ENCODE measurements at places on chromosomes 1 and 21.

- no peak for DNase-seq
Observed at GRCh38 chr1:93990010-93990409, 80.8 kb upstream of the GCLM start.

GRCh38 chr1:41882486-41882885 lies 36.2 kb downstream of the HIVEP3 start:
- no peak for DNase-seq

GRCh38 chr1:6260433-6260934 lies 414 bp downstream of the GPR153 start:
- peak; percentile 30 for DNase-seq

DNA sequence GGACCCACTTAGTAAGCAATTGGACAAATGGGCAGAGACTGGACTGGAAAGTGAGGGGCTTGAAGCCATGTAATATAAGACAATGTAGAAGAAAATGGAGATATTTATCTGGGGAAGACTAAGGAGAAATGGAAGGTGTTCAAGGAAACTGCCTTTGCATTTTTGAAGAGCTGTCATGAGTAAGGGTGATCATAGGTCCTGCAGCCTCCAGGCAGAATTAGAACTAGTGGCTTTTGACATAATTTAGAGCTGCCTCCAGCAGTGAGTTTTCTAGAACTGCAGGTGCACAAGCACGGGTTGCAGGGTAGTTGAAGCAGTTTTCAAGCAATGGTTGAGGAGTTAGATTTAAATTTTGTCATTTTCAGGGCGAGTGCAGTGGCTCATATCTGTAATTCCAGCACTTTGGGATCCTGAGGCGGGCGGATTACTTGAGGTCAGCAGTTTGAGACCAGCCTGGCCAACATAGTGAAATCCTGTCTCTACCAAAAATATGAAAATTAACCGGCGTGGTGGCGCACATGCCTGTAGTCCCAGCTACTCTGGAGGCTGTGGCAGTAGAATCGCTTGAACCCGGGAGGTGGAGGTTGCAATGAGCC lies 3.7 kb upstream of the CDC14A start:
- DNase-seq, result peak; percentile 44

- peak; percentile 57 for DNase-seq
Observed at GRCh38 chr1:151372058-151372934, at the start of gene SELENBP1. Gene SELENBP1 (minus strand): TSS chr1:151372705. CDS start chr1:151372641, 64 bp downstream.

- peak; percentile 10 for DNase-seq
Observed at GRCh38 chr1:116382857-116383483, 9.9 kb downstream of the ATP1A1 start.

DNA sequence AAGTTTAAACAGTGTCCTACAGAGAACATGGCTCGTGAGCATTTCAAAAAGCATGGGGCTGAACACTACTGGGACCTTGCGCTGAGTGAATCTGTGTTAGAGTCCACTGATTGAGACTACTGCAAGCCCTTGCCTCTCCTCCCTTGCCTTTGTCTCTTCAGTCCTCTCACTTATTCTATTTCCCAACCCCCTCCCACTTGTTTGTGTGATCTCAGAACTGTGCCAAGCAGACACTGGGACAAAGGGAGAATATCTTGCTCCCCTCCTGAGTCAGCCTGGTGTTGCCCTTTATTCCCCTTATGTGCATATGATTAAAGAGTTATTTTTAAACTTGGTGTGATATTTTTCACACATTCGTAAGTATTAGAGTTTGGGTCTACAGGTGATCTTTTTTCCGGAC lies 11.1 kb upstream of the RPRD2 start:
- DNase-seq, result no peak

- DNase-seq, result no peak
Observed at GRCh38 chr1:47340227-47340626, 6.6 kb downstream of the CMPK1 start.

GRCh38 chr1:188941986-188942385 lies 1535.7 kb downstream of the BRINP3 start:
- DNase-seq, result no peak

DNA sequence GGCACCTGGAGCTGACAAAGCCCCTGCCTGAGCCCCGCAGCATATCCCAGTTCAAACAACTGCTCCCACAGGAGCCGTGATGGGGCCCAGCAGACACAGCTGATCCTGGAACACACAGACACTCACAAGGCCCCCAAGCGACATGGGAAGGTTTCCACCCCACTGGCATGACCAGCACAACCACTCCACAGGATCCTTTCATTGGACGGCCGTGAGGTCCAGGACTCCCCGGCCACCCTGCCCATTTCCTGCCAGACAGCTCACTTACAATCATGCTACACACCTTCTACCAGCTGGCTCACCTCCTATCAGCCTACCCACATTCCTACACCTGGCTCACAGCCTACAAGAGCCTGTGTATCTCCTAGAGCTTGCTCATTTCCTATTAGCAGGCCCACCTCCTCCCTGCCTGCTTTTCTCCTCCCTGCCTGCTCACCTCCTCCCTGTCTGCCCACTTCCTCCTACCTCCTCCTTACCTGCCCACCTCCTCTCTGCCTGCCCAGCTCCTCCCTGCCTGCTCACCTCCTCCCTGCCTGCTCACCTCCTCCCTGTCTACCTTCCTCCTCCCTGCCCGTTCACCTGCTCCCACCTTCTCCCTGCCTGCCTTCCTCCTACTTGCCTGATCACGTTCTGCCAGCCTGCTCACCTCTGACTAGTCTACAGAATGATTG lies 73.9 kb downstream of the MATN1 start:
- DNase-seq, result no peak

GRCh38 chr1:40362699-40363098 lies 10.8 kb upstream of the SMAP2 start:
- no peak for DNase-seq

DNA sequence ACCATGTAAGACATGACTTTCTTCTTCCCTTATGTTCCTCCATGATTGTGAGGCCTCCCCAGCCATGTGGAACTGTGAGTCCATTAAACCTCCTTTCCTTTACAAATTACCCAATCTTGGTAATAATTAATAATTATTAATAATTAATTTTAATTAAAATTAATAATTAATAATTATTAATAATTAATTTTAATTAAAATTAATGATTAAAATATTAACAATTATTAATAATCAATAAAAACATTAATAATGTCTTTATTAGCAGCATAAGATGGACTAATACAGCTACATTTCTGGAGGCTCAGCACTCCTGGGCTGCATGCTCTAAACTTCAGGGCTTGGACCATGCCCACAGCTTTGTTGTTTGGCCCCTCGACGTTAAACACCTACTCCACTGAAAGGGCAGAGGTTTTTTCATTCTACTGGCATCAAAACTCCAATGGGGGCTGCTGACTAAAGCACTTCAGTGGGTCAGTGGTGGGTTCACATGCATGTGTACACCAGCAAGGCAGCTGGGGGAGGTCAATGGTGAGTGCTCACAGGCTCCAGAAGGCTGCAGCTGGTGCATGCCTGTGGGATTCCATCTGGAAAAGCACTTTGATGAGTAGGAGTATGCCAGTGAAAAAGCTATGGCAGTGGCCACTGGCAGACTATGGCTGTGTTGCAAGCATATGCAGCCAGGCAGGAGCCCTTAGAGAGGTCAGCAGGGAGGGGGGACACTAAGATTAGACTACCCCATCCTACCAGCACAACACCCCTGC lies 561.3 kb downstream of the NCAM2 start:
- DNase-seq, result no peak

- DNase-seq, result no peak
Observed at GRCh38 chr1:218837051-218837450, 336.6 kb upstream of the LYPLAL1 start.

GRCh38 chr1:232894436-232894835 lies 56.0 kb upstream of the NTPCR start:
- no peak for DNase-seq

- DNase-seq, result no peak
Observed at GRCh38 chr1:1421907-1422464, 910 bp upstream of the ANKRD65 start.

DNA sequence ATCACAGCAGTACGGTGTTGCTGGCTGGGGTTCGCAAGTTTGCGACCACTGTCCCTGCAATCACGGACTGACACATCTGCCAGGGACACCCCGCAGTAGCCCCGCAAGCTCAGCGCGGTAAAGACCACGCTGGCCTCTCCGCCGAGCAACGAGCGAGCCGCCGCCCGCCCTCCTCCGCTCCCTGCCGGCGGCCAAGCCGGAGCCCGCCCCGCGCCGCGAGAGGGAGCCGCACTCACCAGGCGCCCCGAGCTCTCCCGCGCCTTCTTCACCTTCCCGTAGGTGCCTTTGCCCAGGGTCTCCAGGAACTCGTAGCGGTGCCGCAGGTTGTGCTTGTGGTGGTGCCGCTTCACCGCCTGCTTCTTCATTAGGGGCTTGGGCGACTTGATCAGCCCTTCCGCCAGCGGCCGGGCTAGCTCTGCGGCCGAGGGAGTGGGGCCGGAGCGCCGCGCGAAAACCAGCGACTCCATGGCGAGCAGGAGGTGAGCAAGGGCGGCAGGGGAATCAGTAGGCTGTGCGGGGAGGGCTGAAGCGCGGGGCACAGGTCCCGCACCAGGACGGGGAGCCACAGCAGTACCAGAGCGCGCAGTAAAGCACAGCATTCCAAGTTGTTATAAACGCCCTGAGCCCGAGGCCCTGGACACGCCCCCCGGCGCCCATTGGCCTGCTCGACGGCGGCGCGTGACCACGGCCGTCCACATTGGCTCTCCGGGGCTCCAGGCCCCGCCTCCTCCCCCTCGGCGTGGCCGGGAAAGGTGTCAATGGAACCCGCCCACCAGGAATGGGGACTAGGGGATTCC lies at the start of gene NUAK2:
Gene NUAK2, minus strand, starts transcription at position 584 of the 797 bp plus-strand sequence. Its CDS starts 117 bp downstream, at position 467.
- peak; percentile 69 for DNase-seq

DNA sequence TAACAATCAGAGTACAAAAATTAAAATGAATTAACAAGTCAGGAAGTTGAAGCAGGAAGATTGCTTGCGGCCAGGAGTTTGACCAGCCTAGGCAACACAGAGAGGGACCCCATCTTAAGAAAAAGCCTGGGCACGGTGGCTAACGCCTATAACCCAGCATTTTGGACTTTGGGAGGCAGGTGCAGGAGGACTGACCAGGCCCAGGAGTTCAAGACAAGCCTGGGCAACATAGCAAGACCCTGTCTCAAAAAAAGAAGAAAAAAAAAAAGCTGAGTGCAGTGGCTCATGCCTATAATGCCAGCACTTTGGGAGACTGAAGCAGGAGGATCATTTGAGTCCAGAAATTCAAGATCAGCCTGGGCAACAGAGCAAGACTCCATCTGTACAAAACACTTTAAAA lies 38.5 kb downstream of the TESK2 start:
- no peak for DNase-seq

DNA sequence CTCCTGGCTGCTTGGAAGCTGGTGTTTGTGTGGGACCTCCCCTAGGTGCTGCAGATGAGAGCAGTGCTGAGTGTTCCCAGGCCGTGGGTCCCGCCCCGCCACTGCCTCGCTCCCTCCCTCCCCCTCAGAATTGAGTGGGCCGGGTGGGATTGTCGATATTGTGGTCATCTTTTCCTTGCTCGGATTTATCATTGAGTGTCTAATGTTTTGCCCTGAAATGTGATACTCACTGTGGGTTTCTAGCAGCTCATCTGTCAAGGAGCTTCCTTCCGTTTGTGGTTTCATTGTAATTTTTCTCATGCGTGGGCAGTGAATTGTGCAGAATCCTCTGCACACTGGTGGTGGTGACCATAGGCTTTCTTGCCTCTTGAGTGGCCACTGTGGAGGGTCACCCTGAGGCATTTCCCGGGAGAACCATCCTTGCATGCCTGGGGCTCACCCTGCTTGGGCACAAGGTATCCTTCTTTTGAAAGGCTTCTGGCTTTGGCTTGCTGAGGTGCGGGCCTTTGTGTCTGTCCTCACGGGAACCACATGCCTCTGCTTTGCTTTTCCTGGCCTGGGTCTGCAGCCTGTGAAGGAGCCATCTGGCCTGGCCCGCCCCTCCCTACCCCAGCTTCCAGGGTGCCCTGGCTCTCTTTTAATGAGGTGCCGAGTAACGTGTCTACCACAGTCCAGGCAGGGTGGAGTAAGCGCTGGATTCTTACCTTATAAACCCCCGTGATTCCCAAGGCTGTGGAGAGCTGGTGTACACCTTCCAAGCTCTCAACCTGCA lies 25.6 kb downstream of the SLX9 start:
- DNase-seq, result peak; percentile 52

GRCh38 chr1:43531107-43531905 lies 623 bp downstream of the PTPRF start:
- no peak for DNase-seq

DNA sequence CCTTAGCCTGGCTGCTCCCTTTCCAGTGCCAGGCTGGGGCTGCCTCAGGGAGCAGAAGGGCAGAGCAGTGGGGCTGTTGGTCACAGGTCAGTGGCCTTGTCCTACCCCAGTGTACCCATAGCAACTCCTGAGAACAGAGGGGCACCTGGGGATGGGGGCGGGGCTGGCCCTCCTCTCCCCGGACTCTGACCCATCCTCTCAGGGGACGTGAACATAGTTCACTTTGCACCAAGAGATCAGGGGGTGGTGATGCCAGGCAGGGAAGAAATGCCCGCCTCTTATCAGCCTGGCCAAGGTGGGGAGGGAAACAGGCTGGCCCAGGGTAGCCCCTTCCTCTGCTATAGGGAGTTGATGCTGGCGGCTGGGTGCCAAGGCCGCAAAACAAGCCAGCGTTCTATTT lies 4.9 kb downstream of the ETNK2 start:
- DNase-seq, result no peak

DNA sequence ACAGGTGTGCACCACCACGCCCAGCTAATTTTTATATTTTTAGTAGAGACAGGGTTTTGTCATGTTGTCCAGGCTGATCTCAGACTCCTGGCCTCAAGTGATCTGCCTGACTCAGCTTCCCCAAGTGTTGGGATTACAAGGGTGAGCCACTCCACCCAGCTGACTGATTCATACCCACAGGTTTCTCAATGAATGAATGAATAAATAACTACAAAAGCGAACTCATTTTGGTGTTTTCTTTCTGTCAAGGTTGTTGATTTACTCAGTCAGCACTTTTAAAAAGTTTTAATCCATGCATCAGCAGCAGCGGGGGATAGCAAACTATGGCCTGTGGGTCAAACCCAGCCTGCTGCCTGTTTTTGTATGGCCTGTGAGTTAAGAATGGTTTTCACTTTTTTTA lies 217.5 kb downstream of the FAF1 start:
- no peak for DNase-seq

- DNase-seq, result peak; percentile 73
Observed at GRCh38 chr1:207218512-207219362, 102.7 kb upstream of the CD55 start.

GRCh38 chr1:115496904-115497527 lies 144.8 kb upstream of the VANGL1 start:
- no peak for DNase-seq

DNA sequence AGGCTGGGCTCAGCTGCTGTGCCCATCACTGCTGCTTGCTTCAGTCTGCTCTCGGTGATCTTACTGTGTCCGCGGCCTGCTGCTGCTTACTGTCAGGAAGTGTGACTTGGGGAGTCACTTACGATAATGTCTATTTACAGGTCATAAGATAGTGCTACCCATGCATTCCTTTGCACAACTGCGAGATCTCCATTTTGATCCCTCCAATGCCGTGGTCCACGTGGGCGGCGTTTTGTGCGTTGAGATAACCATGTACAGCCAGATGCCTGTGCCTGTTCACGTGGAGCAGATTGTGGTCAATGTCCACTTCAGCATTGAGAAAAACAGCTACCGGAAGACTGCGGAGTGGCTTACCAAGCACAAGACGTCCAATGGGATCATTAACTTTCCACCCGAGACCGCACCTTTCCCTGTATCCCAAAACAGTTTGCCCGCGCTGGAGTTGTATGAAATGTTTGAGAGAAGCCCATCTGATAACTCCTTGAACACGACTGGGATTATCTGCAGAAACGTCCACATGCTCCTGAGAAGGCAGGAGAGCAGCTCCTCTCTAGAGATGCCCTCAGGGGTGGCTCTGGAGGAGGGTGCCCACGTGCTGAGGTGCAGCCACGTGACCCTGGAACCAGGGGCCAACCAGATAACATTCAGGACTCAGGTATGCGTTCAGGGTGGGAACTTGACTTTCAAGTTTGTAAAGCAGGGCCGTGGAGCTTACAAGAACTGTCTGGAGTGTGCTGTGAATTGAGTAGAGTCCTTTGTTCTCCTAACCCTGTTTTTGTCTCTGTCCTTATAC lies 24.4 kb upstream of the PWP2 start:
- DNase-seq, result no peak

Measured in OCI-M1 (cell line).